NCI-H526 treated with DMSO at 0.1 percent for 48 hours (cell line): ENCODE measurements at places on chromosomes 11 and 22.

GRCh38 chr22:28574159-28574788, 105.4 kb downstream of the TTC28 start:
- DNase-seq, result no peak

- DNase-seq, result no peak
Observed at GRCh38 chr11:42319921-42320320, 860.5 kb upstream of the LRRC4C start.

GRCh38 chr11:113113801-113114704, 152.8 kb downstream of the NCAM1 start:
- DNase-seq, result peak; percentile 83

GRCh38 chr11:109547356-109548027, 125.5 kb downstream of the C11orf87 start:
- no peak for DNase-seq

DNA sequence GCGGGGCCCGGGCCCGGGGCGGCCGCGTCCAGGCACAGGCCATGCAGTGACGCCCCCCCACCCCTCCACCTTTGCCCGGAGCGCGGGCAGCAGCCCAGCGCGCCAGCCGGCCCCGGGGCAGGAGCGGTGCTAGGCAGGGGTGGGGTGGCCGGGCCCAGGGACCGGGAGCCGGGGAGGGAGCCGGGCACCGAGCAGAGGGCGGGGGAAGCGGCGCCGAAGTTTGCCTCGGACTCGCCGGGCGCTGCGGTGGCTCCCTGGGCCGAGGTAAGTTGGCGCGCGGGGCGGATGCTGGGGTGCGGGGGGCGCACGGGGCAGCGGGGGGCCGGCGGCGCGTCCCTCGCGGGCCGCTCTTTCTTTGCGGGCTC, 332 bp downstream of the TEAD1 start:
- no peak for DNase-seq

- no peak for DNase-seq
Observed at GRCh38 chr22:44407987-44408828, 89.8 kb downstream of the RTL6 start.

DNA sequence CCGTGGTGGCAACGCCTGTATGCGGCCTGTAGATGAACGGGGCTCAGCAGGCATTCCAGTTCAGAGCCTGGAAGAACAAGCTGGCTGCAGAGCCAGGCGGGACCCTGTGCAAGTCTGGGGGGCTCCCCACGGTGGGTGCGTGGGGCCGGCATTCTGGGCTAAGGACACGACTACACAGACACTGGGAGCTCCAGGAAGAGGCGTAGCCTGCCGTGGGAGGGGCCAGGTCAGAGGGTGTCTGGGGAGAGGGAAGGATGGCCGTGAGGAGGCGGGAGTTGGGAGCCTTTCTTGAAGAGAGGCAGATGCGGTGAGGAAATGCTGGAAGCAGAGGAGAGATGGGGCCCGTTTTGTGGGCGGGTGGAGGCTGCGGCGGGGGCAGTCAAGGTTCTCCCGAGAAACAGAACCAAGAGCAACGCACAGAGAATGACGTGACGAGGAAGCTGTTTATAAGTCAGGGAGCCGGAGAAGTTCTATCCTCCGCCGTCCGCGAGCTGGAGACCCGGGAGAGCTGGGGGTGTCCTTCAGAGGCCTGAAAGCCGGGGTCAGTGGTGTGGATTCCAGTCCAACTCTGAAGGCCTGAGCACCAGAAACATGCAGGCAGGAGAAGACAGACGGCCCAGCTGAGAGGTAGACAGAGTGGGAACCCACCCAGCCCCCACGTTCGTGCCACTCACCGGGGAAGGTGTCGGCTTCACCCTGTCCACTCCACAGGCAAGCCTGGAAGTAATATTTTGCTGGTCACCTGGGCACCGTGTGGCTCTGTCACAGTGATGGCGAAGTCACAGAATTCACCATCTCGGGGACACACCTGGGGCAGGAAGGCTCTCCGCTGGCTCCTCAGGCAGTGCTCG, 529.6 kb downstream of the BRD1 start:
- DNase-seq, result no peak

DNA sequence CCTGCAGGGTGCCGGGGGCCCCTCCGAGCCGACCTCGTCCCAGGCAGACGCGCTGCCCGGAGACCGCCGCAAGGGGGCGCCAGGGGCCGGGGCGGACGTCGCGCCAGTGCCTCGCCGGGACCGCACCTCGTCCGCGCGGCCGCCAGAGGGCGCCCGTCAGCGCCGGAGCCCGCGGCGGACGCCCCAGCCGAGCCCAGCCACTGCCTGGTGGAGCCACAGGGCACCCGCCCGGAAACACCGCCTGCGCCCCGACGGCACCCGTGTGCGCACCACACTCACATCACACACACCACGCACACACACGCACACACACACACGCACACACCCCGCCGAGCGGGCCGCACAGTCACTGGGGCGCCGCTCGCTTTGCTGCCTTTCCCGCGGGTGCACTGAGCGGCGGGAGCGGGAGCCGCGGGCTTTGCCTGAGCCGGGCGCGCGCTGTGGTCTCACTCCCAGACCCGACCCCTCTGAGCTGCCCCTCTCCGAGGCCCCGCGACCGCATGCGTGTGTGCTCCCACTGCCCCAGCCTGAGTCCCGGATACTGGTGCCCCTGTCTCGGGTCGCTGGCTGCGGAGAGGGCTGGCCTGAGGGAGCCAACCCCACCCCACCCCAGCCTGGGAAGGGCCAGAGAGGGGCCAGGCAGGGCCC, 449.3 kb downstream of the OPCML start:
- no peak for DNase-seq

DNA sequence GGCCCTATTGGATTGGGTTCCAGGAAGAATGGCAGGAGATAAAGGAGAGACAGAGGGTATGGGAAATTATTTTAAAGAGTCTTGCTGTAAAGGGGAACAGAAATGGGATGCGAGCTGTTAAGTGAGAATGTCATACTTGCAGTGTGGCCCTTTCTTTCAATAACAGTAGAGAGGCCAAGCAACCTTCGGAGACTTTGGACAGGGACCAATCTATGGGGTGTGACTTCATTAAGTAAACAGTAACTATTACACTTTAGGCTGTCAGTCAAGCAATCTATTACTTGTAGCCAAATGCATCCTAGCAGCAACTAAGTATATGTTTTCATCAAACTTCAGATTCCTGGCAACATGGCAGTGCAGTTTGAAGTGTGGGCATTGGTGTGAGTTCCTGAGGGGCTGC, 376.2 kb upstream of the LARGE1 start:
- DNase-seq, result no peak

- no peak for DNase-seq
Observed at GRCh38 chr11:69598147-69598546, 42.8 kb upstream of the CCND1 start.

DNA sequence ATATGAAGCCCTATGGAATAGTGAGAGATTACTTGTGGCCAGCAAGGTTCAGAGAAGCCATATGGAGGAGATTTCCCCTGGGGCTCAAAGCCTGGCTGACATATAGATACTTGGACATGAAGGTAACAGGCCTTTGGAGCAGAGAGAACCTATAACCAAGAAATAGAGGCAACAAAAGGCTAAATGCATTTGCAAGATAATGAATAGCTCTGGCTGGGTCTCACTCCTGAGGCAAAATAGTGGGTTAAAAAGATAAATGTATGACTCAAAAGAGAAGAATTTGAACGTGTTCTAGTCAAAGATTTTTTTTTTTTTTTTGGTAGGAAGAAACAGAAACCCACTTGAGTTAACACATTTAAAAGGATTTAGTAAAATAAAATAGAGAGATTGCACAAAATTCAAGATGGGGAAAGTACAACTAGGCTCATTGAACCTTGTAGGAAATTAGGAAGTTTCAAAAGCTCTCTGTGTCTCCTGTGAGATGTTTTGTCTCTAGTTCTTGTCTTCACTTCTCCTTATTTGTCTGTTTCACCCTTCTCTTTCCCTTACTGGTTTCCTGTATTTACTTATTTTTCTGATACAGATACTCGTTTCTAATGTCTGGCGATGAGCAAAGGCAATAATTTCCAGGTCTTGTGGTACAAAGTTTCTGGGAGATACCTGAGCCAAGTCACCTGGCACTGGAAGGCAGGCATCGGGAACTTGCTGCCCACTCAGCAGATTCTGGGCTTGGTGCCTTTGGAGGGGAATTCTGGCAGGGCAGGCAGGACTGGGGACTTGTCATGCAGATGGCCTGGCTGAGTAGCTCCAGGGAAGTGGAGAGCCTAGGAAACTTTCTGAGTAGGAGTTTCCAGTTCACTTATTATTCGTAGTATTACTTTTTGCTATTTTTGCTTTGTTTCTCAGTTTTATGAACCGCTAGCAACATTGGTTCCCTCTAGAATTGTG, 49.2 kb upstream of the SESN3 start:
- DNase-seq, result no peak

DNA sequence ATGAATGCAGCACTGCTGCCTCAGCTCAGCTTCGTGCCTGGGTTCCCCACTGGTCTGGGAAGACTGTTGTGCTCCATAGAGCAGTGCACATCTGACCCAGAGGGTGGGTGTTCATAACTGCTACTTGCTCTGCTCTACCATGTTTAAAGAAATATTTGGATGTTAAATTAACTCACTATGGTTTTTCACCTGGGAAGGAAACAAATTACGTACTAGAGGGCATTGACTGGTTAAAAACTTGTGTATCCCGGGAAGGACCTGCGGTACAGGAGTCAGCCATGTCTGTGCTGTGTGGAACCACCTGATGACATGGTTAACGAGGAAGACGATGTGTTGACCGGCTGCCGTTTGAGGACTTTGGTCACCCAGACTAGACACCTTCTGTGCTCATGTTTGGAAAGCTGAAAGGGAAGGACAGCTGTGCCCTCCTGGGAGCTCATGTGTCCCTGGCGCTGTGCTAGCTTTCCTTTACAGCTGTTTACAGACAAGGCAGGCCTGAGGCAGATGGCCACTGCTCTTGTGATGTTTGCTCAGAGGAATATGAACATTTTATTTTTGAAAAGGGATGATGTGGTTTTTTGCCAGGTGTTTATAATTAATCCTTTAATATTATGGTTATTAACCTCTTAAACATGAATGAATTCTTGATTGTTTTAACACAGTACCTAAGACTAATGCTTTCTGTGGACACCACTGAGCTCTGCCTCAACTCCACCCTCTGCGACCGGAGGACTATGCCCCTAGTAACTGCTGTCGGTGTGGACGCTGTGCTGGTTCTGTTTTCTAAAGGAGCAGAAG, 14.3 kb upstream of the AIFM3 start:
- no peak for DNase-seq

GRCh38 chr11:64856382-64857227, 12.2 kb upstream of the CDC42BPG start:
- DNase-seq, result no peak

GRCh38 chr11:9914064-9914463, 250.2 kb downstream of the SWAP70 start:
- DNase-seq, result no peak

- no peak for DNase-seq
Observed at GRCh38 chr22:24953384-24954113, 1.0 kb downstream of the KIAA1671 start.
